SHP77 treated with DMSO at 0.1 percent for 48 hours (cell line): ENCODE measurements at places on chromosomes 11 and 22.

DNA sequence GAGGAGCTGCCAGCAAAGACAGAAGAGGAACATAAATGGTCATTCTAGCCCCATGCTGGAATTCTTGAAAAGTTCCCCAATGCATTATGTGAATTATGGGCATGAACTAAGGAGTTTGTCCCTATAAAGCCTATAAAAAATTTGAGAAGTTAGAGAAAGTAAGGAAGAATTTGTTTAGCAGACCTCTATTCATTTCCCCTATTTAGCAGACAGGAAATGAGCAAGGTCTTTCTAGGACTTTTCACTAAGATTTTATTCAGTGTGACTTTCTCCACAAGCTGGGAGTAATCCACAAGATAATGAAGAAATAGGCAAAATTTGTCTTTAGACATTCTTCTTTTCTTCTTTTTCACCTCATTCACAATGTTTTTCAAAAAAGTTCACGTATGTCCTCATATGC is 20.0 kb downstream of the PRRG4 start:
- no peak for DNase-seq

- DNase-seq, result no peak
Measured at GRCh38 chr11:78927511-78927910, 352.8 kb upstream of the NARS2 start.

- DNase-seq, result no peak
Measured at GRCh38 chr11:75508051-75508561, 17.6 kb downstream of the GDPD5 start.

GRCh38 chr22:31170971-31171370 is 11.0 kb downstream of the RNF185 start:
- DNase-seq, result no peak

GRCh38 chr22:21593406-21594232 is 26.1 kb downstream of the UBE2L3 start:
- no peak for DNase-seq

- no peak for DNase-seq
Measured at GRCh38 chr22:30471616-30472318, at the start of gene SEC14L3. Gene SEC14L3 (minus strand): TSS chr22:30472017. CDS start chr22:30471958, 59 bp downstream.
